ENCODE measurements at places on chromosomes 3 and 15.

DNA sequence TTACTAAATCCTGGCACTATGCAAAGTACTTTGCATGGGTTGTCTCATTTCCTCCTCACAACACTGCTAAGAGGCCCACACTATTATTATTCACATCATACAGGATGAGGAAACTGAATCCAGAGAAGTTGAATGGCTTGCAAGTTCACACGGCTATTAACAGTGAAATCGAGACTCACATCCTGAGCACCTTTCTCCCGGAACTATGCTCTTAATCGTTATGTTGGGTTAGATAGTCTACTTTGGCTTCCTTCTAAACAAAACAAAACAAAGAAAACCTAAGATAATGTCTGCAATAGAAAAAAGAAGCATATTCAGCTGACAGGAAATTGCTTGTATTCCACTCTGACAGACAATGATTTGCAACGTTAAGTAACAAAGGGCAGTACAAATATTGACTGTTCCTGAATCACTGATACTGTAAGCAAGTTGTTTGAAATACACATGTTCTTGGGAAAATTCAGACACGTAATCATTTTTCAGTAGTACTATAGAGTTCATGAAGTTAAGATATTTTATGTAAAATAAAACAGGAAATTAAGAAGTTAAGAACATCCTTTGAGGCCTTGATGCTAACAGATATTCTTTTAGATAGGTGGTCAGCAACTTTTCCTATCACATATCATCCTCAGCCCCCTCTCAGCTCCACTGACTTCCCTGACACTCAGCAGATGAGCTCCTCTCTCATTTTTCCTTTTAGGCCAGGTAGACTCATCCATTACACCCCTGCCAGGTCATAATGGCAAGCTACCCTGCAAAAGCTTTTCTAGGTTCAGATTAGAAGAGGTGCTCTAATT is 40.7 kb downstream of the C2CD4B start:
- peak; percentile 72 for DNase-seq

DNA sequence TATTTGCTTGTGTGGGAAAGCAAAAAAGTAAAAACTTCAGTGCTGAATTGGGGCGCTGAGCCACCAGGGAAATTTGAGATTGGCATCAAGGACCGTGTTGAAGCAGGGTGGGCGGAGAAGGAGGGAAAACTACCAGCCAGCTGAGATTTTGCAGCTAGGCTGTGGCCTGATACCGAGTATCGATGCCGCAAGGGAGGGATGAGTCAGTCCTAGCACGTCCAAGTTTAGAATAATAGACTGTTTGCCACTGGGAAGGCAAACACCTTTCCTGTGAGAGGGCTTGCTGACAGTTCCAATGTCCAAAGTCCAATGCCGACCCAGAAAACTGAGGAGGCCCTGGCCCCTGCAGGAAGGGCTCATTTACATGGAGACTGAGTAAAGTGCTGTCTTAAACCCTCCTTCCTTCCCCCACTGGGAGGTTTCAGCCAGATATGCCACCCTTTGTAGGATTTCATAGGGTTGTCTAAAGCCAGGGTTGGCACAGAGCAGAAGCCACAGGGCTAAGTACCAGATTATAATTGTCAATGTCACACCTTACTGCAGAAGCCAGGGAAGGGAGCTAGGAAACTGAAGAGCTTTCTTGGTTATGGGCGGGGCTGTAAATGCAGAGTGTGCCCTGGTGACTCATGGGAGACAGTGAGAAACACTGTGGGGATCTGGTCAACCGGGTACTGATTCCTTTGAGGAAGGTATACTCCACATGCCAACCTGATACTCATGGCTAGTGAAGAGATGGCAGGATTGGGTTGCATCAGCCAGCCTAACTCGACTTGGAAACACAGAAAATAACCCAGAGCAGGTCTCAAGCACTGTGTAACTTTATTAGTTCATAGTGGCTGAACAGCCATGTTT is 28.4 kb upstream of the PIK3CB start:
- peak; percentile 81 for DNase-seq

- no peak for DNase-seq
Measured at GRCh38 chr15:29259233-29259632, 10.4 kb downstream of the NSMCE3 start.

- no peak for DNase-seq
Measured at GRCh38 chr15:75089456-75090387, 66.3 kb downstream of the PPCDC start.

- no peak for DNase-seq
Measured at GRCh38 chr3:12884186-12884680, 42.9 kb upstream of the RPL32 start.

DNA sequence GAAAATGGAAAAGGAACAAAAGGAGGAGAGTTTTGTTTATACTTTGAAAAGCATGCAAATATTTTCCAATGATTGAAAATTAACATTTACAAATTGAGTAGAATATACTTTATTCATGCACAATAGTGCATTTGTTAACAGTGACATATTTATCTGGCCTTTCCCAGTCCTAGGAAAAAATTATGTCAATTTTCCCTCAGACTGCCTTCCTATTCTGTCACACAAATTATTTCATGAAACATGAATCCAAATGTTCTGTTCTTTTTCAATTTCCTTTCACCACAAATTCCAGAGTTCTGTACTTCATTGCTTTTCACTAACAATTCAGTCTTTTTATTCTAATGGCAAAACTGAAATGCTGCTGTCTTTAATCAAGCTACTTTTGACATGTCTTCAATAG is 945.1 kb downstream of the ROBO1 start:
- no peak for DNase-seq

- DNase-seq: no peak
Measured at GRCh38 chr3:148344521-148344920, 353.2 kb upstream of the AGTR1 start.

DNA sequence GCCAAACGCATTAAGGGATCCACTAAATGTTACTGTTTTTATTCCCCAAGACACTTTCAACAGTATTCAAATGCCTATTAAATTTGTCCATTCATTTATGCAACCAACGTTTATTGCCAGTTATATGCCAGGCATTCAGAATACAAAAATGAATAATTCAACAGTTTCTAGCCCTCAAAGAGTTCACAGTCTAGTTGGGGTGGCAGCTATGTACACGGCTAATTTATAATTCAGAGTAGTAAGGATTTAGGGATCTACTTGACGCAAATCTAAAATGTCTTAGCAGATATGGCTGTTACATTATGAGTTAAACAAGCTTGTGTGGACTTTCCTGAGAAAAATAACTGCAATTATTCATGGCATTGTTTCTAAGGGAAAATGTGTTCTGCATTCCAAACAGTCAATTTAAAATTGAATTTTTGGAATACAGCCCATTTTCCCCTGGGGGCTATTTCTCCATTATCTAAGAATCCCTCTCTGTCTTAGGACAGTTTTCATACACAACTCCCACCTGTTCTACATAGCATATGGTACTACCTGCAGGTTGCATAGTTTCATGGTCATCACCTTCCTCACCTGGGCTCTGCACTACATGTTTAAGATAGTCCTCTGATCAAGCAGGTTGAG is 11.5 kb upstream of the MSL2 start:
- no peak for DNase-seq

- peak; percentile 62 for DNase-seq
Measured at GRCh38 chr3:192444096-192444790, 283.1 kb downstream of the FGF12 start.

DNA sequence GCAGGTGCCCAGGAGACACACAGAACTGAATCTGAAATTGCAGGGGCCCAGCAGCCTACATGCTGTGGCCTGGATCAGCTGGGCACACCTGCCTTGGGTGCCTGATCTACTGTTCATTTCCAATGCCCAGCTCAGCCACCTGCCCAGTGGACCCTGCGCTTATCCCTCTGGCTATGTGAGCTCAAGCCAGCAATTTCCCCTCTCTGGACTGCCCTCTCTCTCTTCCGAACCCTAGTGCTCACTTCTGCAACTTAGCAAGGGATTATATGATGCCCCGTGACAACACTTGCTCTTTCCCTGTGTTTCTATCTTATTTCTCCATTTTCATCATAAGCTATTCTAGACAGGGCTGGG is 276.0 kb downstream of the UACA start:
- peak; percentile 45 for DNase-seq

GRCh38 chr15:71195242-71195641 is 80.0 kb downstream of the THSD4 start:
- DNase-seq: no peak

- DNase-seq: no peak
Measured at GRCh38 chr3:12956316-12956660, 114.9 kb upstream of the RPL32 start.

DNA sequence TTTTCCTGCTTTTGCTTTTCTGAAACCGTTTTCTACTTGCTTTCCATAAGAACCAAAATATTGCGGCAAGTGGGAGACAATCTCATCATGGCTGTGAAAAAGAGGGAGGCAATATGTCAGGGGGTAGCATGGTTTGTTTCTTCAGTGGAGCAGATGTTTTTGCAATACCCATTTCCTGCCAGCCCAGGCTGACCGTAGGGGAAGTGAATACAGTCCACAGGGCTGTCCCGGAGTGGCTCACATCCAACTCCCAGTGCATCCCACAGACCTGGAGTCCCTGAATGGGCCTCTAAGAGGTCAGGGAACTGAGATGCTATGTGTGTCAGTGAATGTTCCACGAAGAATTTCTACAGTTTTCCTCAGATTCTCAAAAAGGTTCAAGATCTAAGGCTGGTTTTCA is 69.6 kb downstream of the EPHB1 start:
- peak; percentile 43 for DNase-seq

GRCh38 chr15:66658044-66658443 is 44.0 kb upstream of the SMAD6 start:
- DNase-seq: no peak

DNA sequence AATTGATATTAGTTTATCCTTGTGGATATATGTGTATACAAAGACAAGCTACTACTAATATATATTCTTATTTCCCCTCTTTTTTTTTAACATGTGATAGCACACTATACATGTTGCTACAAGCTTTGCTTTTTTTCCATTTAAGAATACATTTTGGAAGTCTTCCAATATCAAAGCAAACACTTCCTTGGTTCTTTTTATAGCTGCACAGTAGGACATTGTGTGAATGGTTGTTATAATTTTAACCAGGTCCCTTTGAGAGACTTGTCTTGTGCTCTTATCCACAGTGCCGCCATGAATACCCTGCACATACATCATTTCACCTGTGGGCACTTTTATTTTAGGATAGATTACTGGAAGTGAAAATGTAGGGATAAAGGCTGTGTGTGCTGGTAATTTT is 88.7 kb downstream of the CACNA2D3 start:
- no peak for DNase-seq

GRCh38 chr3:12371525-12372140 is 82.8 kb downstream of the PPARG start:
- DNase-seq: no peak

DNA sequence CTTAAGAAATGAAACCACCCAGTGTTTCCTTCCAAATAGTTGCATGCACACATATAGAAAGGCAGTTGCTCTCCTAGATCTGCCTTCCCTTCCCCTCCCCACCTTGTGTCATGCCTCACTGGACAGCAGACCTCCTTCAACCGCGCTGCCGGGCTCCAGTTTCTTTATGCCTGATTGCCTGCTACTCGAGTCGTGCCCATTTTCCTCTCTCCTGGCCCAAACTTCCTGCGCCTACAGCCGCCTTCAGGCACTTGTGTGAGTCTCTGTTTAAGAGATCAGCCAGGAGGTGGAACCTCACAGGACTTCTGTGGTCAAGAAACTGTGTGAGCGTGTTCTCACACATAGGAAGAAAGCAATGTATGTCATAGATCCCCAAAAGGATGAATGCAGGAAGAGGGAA is 8.8 kb upstream of the FAM107A start:
- DNase-seq: no peak

DNA sequence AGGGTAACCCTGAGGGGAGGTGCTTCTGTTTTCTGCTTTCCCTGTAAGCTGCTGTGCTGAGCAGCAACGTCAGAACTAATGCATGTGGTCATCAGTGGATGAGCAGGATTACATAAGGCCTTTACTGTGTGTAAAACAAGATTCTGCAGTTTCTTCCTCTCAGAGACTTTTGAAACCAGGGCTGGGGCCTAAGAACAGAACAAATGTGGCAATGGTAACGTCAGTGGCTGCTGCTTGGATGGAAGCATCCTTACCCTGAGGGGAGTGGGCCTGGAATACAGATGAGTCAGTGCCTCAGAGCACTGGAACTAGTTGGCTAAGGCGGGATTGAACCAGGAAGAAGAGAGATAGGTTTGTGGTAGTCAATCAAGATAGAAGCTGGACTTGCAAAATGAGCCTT is 180.2 kb upstream of the KCNH8 start:
- no peak for DNase-seq

- DNase-seq: peak; percentile 20
Measured at GRCh38 chr15:65460741-65461347, 38.1 kb upstream of the IGDCC4 start.

- DNase-seq: no peak
Measured at GRCh38 chr3:99765042-99765942, 52.4 kb upstream of the CMSS1 start.

DNA sequence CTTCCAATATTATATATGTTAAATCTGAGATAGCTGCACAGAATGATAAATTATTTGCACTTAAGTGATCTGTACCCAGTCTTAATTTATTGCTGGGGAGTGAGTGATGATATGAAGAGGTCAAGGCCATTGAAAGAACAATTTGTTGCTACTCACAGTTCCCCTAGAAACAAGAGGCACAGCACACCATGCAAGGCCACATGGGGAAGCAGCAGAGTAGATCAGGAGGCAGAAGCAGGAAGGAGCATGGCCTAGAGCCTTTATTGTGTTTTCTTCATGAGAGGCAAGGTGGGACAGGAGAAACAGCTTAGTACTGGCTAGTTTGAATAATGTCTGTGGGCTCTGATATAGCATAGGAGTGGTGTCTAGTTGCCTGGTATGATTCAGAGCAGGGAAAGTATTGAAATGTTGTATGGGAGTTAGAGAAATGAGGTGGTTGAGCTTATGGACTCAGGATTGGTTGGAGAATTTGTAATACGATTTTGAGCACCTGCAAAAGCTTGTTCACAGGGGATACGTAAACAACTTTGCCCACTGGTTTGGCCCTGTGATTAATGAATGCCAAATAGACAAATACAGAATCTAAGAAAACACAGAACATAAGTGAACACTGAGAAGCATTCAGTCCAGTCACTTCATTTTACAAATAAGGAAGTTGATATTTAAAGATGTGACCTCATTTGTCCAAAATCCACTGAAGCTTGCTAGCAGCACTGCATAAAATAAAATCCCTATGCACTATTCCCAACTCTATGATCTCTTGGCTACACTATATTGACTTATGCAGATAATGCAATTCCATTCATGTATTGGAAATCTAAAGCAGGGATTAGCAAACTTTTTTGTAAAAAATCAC is 71.7 kb downstream of the TMCO5A start:
- DNase-seq: peak; percentile 86

DNA sequence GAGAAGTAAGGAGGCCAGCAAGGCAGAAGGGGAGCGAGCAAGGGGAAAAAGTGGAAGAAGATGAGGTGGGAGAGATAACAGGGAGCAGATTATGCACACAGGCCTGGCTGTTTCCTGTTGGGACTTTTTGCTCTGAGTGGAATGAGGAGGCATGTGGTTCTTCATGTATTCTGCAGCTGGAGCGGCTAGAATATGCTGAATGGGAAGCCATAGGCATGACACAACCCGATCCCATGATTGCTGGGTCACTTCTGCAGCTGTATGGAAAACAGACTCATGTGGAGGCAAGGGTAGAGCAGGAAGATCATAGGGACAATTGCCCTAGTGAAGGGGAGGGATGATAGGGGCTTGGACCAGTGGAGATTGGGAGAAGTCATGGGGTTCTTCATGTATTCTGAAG is 206.0 kb upstream of the SUCLG2 start:
- no peak for DNase-seq

GRCh38 chr3:124097362-124098131 is 105.6 kb upstream of the ROPN1 start:
- DNase-seq: no peak

Data from suppressor macrophage treated with lipopolysaccharide for 1 hour (primary cell).